ENCODE measurements at places on chromosomes 3 and 15.

- DNase-seq, result peak; percentile 84
Measured at GRCh38 chr15:91947293-91947679, 93.8 kb downstream of the SLCO3A1 start.

DNA sequence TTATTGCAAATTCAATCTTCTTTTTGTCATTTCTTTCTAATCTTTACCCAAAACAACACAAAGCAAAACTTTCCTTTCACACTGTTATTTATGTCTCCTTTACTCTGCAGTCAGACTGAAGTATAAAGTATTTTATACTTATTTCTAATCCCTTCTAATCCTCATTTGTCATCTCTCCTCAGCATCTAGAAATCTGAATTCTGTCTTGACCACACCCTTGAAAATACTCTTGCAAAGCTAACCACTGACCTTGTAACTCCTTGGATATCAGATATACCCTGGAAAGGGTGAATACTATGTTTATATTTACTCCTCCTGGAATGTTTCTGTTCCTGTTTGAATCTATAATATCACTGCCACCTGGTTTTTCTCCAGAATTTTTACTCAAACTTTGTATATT lies 481.1 kb downstream of the ZNF385D start:
- no peak for DNase-seq

DNA sequence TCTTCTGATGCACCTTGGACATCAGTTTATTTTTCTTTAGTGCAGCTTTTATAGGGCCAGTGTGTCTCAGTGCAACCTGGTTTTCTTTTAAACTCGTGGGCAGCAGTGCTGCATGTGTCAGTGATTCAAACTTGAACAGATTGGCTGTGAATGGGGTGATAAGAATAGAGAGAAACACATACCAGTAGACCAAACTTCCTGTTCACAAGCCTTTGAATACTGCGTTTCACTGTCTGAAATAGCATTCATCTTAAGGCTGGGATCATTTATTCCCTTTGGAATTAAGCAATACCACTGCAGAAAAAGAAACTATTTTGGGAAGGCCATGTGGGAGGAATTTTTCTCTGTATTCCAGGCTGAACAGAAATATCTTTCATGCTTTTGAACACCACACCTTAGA lies 51.7 kb downstream of the PHLDB2 start:
- DNase-seq, result no peak

DNA sequence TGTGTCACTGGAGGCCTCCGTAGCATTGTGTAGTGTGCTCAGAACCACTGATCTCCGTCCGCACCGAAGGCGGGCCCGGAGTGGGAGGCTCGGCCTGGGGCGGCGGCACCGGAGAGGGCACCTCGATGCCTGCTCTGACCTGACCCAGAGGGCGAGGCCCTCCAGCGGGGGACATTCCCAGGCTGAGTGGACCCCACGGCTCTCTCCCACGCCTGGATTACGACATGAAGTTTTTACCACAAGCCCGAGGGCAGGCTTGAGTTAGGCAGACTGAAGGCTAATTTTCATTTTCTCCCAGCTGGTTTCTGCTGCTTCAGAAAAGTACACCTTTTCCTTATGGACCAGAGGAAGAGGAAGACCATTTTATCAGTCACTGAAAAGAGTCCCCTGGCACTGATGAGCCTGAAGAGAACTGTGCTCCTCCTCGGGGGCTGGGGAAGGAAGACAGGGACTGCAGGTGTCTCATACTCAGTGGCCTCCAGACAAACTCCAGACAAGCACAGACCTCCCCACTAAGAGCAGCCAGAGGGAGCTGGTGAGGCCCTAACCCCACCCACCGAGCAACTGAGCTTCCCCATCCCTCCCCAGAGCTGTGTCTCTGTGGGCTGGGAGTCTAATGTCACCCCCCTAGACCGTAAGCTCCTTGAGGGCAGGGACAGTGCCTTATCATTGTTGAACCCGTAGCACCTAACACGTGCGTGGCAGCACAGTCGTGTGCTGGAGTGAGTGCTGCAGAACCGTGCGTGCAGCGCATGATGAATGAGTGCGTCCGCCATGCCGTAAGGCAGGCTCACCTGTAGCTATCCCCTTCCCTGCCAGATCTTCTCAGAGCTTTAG lies 74.5 kb upstream of the BLM start:
- DNase-seq, result no peak

GRCh38 chr3:85567071-85567676 lies 608.4 kb downstream of the CADM2 start:
- peak; percentile 15 for DNase-seq

- no peak for DNase-seq
Measured at GRCh38 chr3:45965653-45966052, 22.4 kb downstream of the CXCR6 start.

DNA sequence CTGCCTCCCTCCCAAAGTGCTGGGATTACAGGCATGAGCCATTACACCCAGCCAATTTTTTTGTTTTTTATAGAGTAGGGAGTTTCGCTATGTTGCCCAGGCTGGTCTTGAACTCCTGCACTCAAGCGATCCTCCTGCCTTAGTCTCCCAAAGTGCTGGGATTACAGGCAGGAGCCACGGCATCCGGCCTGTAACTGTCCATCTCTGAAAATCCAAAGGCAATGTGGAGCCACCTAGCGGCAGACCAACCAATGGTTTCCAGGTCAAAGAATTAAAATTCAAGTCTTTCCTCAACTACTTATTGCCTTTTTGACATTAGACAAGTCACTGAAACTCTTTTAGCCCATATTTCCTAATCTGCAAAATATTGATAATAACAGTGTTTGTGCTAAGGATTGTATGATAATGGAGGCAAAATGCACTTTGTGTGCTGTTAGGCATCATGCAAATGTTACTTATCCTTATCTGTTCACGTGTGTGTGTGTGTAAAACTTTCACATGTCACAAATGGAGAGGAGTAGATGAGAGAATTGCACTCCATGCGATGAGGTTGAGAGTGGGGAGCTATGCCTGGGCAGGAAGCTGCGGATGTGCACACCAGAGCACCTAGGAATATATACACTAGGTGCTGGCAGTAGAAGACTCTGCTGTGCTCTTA lies 48.7 kb downstream of the COL8A1 start:
- DNase-seq, result peak; percentile 52

GRCh38 chr3:156997351-156997750 lies 162.6 kb downstream of the CCNL1 start:
- DNase-seq, result no peak

- DNase-seq, result no peak
Measured at GRCh38 chr15:34031987-34032760, 6.8 kb downstream of the AVEN start.

- DNase-seq, result no peak
Measured at GRCh38 chr3:183826448-183827250, 1.3 kb upstream of the MAP6D1 start.

GRCh38 chr15:72078887-72079286 lies 39.1 kb downstream of the MYO9A start:
- DNase-seq, result no peak

DNA sequence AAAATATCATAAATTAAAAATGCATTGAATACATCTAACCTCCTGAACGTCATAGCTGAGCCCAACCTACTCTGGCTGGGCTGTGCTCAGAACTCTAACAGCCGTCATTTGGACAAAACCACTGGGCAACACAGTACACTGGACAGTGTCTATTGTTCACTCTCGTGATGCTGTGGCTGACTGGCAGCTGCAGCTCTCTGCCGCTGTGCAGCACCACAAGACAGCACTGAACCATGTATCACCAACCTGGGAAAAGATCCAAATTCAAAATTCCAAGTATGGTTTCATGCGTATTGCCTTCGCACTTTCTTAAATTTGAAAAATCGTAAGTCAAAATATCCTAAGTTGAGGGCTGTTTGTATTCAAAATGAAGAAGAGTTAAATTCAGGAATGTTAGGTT lies 145.1 kb upstream of the CNTN4 start:
- no peak for DNase-seq

DNA sequence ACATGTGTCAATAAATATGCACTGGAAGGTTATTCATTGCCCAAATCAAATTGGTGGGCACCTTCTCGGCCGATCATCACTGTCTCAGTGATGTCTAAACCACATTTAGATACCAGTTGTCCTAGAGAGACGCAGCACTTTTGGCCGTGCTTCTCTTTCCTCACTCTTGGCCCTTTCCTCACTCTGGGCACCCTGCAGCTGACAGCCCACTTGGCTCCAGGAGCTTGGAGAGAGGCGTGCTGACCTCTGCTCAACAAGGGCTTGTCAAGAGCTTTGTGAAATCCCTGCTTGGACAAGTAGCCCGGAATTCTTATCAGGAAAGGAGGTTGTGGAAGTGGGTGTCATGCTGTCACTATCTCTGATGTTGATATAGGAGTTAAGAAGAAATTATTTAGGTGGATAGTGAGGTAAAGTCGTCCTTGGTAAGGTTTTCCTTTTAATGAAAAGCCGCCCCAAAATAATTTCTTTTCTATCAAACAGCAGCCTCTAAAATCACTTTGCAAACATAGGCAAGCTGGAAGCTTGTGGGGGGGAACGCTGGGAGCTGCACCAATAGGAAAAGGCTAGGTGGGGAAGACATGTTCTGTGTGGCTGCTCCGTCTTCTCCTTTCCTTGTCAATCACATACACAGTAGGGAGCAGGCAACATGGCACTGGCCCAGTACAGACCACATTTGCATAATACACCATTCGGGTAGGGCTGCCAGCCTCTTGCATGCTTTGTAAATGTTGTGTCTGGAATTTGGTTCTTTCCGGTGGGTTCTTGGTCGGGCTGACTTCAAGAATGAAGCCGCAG lies 126.8 kb upstream of the UBE3A start:
- DNase-seq, result no peak

- peak; percentile 77 for DNase-seq
Measured at GRCh38 chr3:23685541-23686258, 120.1 kb upstream of the UBE2E1 start.

DNA sequence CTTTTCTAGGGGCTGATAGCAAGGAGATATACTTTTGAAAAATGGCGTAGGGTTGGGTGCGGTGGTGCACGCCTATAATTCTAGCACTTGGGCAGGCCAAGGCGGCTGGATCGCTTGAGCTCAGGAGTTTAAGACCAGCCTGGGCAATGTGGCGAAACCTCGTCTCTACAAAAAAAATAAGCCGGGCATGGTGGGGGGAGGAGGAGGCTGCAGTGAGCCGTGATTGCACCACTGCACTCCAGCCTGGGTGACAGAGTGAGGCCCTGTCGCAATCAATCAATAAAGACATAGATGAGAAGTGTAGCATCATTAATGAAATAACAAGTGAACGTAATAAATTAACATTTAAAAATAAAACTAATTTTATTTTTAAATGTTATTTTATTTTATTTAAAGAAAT lies 134.6 kb downstream of the SLCO3A1 start:
- DNase-seq, result no peak

DNA sequence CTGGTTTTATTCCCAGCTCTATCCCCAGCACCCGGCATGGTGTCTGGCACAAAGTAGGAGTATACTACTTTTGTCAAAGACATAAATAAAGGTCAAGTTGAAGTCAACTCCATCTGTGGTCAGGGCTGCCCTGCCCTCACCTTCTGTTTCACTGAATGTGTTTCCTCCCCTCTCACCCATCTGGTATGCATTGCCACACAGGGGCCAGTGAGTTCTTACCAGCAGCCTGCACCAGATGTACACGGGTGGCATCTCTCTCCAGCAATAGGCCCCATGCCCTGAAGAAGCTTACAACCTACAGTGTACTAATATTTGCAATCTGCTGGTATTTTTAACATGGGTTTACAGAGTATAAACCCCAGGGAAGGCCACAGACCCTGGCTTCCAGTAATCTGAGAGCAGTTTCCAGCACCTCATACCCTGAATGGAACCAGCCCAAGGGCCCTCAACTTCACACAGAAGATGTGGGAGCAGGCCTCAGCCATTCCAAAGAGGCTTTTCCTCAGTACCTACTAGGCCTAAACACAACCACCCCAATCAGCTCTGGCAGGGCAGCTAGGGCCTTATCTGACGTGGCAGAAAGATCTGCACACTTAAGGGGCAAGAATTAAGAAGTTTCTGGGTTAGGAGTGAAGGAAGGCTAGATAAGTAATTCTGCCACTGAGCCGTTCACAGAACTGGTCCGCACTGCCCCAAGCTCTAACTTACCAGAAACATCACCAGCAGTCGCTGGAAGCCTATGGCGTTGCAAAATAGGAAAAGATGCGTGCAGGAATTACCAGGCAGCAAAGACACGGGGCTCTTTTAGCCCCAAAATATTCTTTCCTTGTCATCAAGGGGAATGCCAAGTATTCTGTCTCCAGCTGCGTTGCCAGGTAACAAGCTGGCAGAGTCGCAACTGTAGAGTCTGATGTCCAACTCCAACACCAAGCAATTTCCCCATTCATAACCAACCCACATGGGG lies 2.1 kb downstream of the IDH2 start:
- DNase-seq, result no peak

DNA sequence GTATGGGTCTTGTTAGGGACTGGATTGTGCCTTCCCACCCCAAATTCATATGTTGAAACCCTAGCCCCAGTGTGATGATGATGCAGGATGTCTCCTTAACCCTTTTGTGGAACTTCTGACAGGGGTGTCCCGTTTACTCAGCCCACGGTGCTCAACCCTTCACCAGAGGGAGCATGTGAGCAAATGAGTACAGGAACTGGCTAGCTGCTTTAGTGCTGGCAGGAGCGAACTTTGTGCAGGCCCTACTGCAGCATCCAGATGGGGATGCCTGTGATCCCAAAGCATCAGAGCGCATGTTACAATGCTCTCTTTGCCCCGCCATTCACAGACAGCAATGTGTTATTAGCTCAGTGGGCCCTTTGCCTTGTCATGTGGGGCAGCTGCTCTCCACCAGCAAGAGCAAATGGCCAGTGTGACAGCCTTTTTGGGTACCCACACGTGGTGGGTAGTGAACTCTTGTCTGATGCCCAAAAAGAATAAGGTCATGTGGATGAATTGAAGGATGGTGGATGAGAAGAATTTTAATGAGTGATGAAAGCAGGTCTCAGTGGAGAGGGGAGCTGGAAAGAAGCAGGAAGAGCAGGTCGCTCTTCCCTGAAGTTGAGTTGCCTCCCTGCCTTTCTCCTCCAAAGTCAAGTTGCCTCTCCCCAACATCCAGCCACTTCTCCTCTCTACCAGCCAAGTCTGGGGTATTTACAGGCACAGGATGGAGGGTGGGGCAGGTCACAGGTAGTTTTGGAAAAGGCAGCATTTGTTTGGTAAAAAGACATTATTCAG lies 63.3 kb upstream of the STRIT1 start:
- DNase-seq, result no peak

DNA sequence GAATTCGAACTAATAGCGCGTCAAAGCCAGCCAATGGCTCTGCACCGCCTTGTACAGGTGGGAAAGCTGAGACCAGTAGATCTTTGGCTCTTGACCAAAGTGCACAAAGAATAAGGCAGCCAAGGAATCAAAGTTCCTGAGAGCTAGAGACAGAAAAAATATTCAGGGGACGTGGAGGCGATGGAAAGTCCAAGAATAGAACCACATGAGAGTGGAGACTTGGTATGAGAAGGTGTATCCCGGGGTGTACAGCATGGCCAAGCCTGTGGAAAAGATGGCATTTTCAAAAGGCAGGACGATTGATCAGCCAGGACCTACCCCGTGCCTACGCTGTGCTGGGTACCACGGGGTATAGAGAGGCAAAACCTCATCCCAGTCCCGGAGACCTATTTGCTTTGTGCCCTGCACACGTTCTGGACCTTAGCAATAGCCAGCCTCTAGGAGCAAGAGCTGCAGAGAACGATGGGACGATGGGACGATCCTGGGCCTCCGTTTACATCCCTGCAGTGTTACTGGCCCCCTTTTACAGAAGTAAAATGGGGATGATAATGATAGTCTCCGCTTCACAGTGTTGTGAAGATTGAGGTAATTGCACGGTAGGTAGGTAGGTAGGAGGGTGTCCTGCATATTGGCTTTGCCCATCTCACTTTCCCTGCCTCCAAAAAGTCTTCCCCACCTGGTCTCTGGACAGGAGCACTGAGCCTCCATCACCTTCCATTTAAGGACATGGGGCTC lies 583 bp upstream of the RBSN start:
- no peak for DNase-seq
